ENCODE measurements at places on chromosomes 5 and 9.

- DNase-seq = no peak
- peaks cover 67% of the 10 kb centered on the region for H3K4me1 ChIP-seq
- peaks cover 4% of the 10 kb centered on the region for H3K27me3 ChIP-seq
- peak overlapping the region; percentile 2 for H3K4me3 ChIP-seq
- H3K36me3 ChIP-seq = no peaks in the 10 kb centered on the region
- peak overlapping the region; percentile 67 for H3K27ac ChIP-seq
Observed at GRCh38 chr5:156327296-156327695, 332 bp downstream of the SGCD start.

GRCh38 chr9:133709015-133709611 lies 29.0 kb downstream of the SARDH start:
- peaks cover 4% of the 10 kb centered on the region for H3K27me3 ChIP-seq
- H3K4me1 ChIP-seq = peaks cover 68% of the 10 kb centered on the region
- no peak overlapping the region for H3K4me3 ChIP-seq
- no peak overlapping the region for H3K27ac ChIP-seq
- no peaks in the 10 kb centered on the region for H3K36me3 ChIP-seq

DNA sequence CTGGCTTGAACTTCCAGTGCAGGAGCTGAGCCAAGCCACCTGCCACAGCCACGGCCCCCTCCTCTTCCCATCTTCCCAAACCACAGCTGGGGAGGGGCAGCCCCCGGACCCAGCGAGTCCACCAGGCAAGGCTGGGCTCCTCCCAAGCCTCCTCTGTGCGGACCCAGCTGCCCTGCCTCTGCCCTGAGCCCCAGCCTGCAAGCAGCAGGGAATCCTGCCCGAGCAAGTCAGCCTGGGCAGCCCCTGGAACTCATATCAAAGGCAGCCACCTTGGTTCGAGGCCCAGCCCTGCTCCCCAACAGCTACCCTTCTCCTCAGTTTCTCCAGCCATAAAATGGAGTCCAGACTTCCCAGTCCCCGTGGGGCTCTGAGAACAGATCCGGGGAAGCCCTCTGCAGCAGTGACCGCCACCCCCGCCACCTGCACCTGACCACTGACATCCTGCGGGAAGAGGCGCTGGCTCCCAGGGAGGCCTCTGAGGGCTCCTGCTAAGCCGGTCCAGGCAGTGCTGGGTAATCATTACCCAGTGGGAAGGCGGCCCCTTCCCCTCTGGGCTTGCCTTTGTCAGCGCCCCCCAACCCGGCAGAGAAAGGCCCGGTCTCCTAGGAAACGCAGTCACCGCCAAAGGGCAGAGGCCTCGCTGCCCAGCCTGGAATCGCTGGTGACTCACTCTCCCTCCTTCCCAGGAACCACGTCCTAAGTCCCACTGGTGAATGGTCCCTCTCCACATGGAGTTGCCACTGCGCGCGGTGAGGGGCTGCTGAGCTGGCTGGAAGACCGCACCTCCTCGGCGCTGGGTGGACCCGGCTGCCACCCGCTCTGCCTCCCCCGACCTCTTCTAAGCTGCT lies 1.5 kb downstream of the VAV2 start:
- H3K4me3 ChIP-seq = peak overlapping the region; percentile 84
- DNase-seq = peak; percentile 63
- H3K27ac ChIP-seq = no peak overlapping the region
- peaks cover 10% of the 10 kb centered on the region for H3K27me3 ChIP-seq
- no peaks in the 10 kb centered on the region for H3K36me3 ChIP-seq

- H3K4me3 ChIP-seq = peak overlapping the region; percentile 92
- peaks cover 27% of the 10 kb centered on the region for H3K36me3 ChIP-seq
- peak; percentile 10 for DNase-seq
- H3K4me1 ChIP-seq = peaks cover 25% of the 10 kb centered on the region
Observed at GRCh38 chr9:111598733-111599091, 735 bp downstream of the PTGR1 start.

DNA sequence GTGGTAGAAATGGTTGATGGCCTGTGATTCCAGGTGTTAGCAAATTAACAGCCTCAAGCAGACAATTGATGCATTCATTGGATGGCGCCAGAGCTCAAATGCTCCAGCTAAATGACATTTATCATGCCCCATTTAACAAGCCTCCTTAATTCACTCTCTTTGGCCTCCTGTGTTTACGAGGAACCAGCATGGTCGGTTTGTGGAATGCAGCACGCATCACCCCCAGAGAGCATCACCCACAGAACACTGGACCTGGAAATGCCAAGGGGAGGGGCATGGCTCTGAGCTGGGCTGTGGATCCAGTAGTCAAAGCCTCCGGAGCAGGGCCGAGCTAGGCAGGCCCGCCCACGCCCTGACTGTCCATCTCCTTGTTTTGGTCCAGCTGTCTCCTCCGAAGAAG lies 434.0 kb downstream of the GADD45G start:
- peak; percentile 18 for DNase-seq
- no peaks in the 10 kb centered on the region for H3K27me3 ChIP-seq

DNA sequence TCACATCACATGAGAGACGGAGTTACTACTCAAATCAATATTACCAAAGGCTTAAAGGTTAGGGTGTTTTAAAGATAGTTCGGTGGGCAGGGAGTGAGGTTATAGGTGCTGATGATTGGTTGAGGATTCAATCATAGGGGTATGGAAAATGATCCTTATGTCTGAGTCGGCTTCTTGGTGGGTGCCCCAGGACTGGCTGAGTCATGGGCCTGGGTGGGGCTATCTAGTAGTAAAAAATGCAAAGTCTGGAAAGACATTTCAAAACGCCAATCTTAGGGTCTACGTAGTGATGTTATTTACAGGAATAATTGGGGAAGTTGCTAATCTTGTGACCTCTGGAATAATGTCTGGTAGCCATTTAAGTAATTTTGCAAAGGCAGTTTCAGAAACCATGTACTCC lies 15.2 kb upstream of the SPIN1 start:
- no peak overlapping the region for H3K4me3 ChIP-seq
- H3K27me3 ChIP-seq = peaks cover 3% of the 10 kb centered on the region
- peaks cover 6% of the 10 kb centered on the region for H3K4me1 ChIP-seq
- H3K27ac ChIP-seq = no peak overlapping the region
